ENCODE measurements at places on chromosomes 16 and 17. TPM values are rescaled to one million over a fixed set of nuclear protein-coding genes. Genes with fewer than 3 reads are reported as not detected.

DNA sequence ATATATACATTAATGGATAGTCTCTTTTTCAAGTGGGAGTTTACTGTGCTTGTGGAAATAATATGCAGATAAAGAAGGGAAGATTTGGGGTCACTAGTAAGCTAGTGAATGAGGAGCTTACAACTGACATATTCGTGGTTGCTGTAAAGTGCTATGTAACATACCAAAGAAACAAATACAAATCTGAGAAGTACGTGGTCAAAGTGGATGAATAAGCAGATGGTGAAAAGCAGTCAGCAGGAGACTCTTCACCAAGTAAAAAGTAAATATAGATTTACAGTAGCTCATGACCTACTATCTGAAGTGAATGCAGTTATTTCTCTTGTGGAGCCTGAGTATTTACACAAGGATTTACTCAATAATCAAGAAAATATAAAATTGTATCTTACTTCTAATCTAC, 136.6 kb upstream of the ELAC2 start:
- no peak for DNase-seq

DNA sequence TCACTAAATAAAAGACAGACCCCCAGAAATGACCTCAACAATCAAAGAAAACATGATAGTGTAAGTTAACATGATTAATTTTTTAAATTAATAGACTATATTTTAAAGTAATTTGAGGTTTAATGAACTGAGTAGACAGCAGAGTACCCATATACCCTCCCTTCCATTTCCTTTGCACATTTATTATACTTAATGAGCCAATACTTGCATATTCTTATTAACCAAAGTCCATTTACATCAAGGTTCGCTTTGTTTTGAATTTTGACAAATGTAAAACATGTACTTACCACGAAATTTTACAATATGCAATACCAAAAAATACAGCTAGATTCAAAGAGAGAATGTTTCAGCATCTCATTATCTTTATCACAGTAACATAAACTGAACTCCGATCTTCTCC, 72.7 kb downstream of the KANSL1 start:
- DNase-seq: no peak

- no peak for DNase-seq
Measured at GRCh38 chr17:71764505-71764904, 356.3 kb upstream of the SOX9 start.

DNA sequence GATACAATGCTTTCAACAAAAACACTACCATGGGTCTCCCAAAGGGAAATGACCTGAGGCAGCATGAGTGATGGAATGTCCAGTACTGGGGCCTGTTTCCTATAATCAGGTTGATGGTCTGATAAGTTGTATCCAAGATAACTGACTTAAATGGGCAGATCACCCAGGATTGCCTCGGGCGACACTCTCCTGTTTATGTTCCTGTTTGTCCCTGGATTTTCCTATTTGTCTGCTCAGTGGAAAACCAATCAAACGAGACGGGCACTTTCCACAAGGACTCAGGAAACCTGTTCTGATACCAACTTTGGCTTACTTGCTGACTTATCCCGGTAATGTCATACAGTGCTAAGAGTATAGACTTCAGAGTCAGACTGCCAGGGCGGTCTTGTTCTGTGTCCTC, 27.4 kb downstream of the USP43 start:
- no peak for DNase-seq

DNA sequence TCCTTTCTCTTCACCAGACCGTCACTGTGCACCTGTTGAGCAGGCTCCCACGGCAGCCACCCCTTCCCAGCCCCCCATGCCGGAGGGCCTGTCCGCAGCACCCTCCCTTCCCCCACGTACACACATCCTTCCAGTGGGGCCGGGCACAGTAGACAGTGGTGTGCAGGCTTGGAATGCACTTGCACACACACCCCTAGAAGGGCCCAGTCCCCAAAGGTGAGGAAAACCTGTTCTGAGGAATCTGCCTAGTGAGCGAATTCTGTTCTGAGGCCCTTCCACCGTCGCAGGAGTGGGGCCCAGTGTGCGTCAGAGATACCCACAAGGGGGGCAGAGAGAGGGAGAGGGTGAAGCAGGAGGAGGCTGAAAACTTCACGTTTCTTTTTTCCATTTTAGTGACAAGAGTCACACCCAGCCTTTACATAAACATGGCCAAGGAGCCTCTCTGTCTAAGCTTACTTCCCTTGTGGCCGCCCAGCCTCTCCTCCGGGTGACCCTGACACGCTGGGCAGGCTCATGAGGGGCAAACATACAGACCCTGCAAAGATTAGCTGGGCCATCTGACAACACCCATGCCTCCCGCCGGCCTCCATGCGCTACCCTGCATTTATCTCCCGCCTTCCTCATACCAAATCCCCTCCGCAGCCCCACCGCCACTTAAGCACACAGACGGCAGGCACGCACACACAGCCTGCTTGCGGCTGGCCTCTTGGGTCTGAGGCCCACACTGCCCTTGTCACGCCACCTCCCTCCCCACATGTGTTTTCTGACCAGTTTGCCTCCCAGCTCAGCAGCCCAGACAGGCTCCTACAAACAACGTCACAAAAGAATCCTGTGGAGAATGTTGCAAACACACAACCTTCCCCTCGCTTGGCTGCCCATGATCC, 1.8 kb downstream of the ZBTB4 start:
- DNase-seq: no peak

DNA sequence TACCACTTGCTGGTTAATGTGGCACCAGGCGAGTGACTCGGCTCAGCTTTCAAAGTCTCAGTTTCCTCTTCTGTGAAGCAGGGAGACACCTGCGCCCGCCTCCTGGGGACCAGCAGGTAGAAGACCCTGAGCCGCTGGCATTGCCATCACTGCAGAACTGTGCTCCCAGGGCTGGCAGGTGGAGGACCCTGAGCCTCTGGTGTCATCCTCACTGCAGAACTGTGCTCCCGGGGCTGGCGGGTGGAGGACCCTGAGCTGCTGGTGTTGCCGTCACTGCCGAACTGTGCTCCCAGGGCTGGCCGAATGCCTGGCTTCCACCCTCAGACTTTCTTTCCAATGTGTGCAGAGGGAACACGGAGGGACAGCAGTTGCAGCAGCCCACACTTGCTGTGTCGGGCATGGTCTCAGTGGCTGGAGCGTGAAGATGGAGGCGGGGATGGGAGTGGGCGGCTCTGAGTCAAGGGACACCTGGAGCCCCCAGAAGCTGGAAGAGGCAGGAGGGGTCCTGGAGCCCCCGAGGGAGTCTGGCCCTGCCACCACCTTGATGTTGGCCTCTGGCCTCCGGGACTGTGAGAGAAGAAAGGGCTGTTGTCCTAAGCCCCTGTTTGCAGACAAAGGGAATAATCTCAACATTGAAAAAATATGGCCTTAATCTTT, 75.8 kb upstream of the METTL9 start:
- no peak for DNase-seq

The CCDC102A gene
- 3.1 TPM for total RNA-seq

The SEPTIN1 gene
- total RNA-seq: 150 TPM

Data from CD8-positive, alpha-beta T cell (primary cell).